Umbilical cord (tissue), 2 donors: ENCODE measurements at places on chromosomes 11 and 22.

DNA sequence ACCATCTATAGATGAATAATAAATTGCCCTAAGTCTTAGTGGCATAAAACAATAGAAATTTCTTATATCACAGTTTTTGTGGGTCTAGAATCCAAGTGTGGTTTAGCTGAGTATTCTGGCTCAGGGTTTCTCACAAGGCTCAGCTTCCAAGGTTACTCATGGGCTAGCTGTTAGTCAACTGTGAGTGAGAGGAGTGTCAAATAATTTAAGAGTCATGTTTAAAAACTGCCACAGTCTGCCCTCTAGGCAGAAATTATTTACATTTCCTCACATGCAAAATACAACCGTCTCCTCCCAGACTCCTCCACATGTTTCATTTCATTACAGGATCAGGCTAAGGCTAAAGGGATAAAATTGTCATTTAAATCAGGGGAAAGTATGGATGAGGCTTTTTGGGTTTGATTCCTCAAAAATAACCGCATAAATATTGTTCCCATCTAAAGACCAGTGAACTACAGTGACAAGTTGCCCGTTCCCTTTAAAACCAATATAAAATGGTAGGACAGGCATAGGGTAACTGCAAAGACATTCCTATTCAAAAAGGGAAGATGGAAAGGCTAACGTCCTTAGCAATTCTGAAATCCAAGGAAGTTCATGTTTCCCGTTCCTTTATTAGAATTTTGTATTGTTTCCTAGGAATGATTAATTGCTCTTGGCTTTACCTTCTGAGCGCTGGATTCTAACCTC is 324.3 kb downstream of the DYNC2H1 start:
- peak; percentile 14 for DNase-seq

- DNase-seq, result peak; percentile 38
Observed at GRCh38 chr22:47836957-47837356, 1074.5 kb downstream of the TBC1D22A start.

DNA sequence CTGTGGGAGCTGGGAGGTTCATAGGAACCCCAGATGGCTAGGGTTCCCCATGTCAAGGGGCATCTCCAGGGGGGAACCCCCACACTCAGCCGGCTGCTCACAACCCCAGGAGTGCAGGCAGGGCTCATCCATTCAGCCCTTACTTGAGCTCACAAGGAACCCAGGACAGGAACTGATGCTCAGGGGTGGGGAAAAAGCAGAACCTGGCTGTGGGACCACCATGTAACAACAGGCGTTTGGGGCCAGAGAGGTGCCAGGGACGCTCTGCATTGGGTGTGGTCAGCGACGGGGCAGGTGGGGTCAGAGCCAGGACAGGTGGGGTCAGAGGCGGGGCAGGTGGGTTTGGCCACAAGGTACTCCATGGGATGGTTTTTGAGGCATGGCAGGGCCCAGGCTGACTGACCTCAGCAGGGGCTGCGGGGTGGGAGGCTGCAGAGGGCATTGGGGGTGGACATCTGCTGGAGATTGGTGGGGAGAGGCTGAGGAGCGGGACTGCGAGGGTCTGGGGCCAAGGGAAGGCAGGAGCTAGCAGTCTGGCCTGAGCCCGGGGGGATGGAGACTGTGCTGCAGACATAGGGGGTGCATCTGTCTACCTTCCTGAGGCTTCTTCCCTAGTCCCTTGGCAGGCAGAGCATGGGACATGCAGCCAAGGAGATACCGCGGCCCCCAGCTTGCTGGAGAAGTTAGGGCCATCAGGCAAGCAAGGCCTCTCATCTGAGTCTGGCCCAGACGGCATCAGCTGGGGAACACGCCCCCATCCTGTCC is 34.0 kb upstream of the CARS1 start:
- no peak for DNase-seq

- no peak for DNase-seq
Observed at GRCh38 chr11:104898685-104899013, 389 bp upstream of the CASP12 start.

DNA sequence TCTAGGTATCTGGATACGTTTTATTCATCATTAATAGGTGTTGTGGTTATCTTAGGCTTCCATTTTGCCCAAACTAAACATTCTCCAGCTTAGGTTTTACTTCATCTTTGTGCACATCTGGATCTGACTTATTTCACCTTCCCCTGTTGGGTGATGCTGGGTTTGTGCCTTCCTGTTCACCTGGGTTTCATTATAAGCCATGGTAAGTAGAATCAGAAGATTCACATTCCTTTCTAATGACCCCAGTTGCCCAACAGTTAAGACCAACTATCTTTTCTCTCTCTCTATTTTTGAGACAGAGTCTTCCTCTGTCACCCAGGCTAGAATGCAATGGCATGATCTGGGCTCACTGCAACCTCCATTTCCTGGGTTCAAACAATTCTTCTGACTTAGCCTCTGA is 44.6 kb downstream of the LMO2 start:
- no peak for DNase-seq

GRCh38 chr11:32581556-32581955 is 2.1 kb upstream of the EIF3M start:
- no peak for DNase-seq
